ENCODE measurements at places on chromosomes 7 and 10. TPM values are rescaled to one million over a fixed set of nuclear protein-coding genes. Genes with fewer than 3 reads are reported as not detected.
A peak's percentile ranks its signal among the peaks of the same experiment; 100 is the strongest.

DNA sequence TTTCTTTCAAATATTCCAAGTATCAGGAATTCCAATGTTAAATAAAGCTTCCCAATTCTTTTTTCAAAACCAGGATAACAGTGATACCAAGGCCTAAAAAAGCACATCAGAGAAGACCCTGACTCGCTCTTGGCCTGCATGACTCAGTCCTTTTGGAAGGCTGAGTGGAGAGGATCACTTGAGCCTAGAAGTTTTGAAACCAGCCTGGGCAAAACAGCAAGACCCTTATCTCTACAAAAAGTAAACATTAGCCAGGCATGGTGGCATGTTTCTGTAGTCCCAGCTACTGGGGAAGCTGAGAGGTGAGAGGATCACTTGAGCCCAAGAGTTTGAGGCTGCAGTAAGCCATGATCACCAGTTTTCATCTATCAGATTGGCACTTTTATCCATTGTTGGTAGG, 18.7 kb downstream of the NFE2L3 start:
- no peak for DNase-seq

GRCh38 chr10:52644373-52645186, 128.0 kb downstream of the MBL2 start:
- DNase-seq: peak; percentile 97

- no peak for DNase-seq
Measured at GRCh38 chr10:7484456-7485243, 73.8 kb upstream of the SFMBT2 start.

GRCh38 chr7:118029826-118030422, 154.0 kb upstream of the LSM8 start:
- DNase-seq: no peak

DNA sequence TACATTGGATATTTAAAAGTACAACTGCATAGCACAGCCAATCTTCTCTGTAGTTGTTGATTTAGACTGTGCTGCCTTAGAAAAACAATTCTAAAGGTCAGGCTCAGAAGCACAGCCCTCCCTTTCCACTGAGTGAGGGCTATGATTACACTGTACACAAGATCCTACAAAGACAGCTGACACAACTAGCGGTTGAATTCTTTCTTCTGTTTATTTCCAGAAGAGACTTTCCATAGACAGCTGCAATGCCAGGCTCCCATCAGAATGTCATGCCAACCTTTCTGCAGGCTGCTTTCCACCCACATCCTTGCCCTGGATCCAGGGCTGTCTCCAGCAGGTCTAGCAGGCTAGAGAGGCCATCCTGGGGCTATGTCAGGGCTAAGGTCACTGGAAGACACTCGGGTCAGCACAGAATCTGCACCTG, 39.3 kb downstream of the FAM13C start:
- DNase-seq: no peak

DNA sequence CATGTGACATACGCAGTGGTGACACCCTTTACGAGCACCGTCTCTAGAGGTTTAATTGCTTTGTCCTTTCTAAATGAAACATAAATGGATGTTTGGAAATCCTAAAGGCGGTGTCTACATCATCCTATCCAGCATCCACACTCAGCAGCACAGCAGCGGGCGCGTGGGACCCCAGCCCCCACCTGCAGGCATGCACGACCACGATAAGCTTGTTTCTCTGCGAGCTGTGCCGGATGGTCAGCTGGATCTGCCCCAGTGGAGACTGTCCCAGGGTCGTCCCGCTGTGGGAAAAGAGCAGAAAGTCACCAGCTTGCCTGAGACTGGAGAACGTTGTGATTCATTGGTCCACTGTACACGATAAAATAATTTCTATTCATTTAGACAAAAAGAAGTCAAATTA, 34.2 kb upstream of the NCAPG2 start:
- no peak for DNase-seq

Gene COL17A1
- 1.6 TPM for total RNA-seq

DNA sequence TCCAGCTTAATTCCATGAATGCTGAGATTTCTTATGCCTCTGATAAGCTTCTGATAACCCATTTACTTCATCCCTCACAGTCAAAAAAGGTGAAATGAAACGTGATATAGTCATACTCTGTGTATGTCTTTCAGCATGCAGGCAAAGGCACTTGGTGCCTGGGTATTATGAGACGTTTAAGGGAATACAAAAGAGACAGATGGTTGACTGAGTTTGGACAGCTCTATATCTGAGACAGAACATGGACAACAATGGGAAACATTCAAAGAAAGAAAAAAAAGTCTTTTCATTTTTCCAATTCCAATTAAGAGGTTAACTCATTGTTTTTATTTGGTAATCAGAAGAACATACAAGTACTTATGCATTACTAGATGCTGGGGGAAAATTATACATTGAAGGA, 96.2 kb downstream of the PPP1R17 start:
- no peak for DNase-seq

DNA sequence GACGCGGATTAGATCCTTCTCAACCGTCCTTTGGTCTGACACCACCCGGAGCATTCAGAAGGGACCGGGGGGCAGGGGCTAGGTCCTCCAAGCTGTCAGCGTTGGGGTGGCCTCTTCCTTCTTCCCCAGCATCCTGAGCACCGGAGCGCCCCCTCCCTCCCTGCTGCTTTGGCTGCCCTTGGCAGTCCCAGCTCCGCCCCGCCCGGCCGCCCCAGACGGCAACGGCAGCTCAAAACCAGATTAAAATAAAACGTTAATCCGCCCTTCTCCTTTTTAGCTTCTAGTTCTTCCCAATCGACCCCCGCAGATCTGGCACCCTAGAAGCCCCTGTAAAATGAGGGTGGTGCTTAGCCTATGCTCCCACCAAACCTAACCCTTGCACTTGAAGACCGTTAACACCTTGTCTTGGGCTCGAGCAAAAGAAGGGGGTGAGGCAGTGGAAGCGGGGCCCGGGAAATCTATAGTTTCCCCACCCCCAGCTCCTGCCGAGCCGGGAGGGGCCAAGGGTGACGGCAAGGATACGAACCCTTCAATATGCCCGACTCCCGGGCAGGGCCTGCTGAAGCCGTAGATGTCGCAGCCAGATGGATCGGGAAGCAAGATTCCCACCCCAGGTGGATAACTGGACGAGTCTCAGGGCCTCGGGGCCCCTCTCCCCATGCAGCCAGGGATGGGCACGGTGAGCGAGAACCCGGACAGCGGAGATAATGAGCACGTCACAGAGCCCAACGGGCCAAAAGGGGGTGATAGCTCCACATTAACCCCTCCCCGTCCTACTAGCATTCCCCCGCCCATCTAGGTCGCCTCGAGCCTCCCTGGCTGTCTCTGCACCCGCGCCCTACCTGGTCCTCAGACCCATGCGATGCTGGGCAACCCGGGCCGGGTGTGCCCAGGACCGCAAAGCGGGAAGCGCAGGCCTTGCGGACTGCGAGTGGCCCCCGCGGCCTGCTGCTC, 169.7 kb downstream of the NRF1 start:
- peak; percentile 14 for DNase-seq

GRCh38 chr7:117157241-117158209, 165.3 kb downstream of the WNT2 start:
- DNase-seq: peak; percentile 93

GRCh38 chr10:119283387-119283786, 76.0 kb downstream of the GRK5 start:
- DNase-seq: no peak

Gene ALOX5
- total RNA-seq: 0.11 TPM

Gene CDK14
- total RNA-seq: 8.2 TPM

DNA sequence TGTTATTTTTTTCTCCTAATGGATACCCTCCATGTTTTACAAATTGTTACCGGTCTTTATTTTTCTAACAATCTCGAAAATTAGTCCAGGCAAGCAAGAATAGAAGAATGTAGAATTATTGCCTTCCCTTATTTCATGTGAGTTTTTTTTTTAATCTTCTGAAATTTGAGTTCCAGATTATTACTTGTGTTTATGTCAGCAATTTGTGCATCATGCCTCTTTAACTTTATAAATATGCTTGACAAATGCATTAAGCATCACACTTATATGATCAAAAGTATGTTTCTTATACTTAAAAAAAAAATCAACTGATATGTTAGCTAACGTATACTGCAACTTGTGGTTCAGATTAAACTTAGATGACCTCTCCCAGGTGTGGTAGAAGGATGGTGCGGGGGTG, 242.7 kb upstream of the VSTM2A start:
- DNase-seq: no peak

DNA sequence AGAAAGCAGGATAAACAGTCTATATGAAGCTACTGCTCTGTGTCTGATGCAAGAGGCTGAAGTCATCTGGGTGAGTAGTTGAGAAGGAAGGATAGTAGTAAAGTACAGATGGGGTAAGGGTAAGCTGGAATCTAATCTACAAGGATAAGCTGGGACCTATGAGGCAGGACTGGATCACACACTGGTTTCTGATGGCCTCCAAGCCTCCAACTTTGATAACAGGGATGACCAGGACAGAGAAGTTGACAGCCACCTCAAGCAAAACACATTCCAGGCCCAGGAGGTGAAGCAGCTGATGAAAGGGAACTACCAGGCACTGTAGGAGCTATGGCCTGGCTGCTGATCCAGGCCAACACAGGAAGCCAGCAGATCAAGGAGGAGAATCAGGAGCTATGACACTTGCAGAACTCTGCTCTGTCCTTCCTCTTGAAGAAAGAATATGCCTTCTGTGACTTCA, 278.1 kb upstream of the TMEM229A start:
- DNase-seq: no peak

- DNase-seq: no peak
Measured at GRCh38 chr7:131325179-131325840, 2.4 kb upstream of the MKLN1 start.

DNA sequence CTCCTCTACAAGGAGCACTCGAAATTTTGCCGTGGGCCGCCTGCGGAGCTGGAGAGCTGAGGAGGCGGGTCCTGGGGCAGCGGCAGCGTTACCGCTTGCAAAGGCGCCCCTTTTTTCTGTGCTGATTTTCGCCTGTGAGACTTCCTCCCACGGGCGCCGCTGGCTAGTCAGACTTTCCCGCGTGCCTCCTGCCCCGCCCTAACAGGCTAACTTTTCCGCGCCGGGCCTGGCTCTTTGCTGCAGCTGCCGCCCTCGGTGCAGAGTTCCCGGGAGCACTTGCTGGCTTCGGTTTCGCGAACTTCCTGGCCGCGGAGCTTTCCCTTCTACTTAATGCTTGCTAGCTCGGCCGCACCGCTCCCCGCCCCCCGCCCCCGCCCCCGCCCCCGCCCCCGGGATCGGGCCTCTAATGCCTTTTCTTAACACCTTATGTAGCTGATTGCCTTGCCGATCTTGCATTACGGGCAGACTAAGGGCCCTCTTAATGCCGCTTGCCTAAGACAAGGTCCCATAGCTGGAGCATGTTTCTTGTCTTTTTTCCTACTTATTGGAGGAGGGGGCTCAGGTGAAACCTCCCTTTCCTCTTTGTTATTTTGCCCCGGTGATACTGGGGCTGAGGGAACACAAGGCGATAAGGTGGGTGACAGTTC, 37.9 kb upstream of the RASGEF1A start:
- peak; percentile 54 for DNase-seq

- DNase-seq: peak; percentile 22
Measured at GRCh38 chr7:75920431-75921161, 5.6 kb downstream of the POR start.

GRCh38 chr10:129718548-129719414, 245.3 kb downstream of the EBF3 start:
- no peak for DNase-seq

- DNase-seq: no peak
Measured at GRCh38 chr7:49279891-49280290, 355.5 kb downstream of the CDC14C start.

Gene RAMP3
- total RNA-seq: not detected

DNA sequence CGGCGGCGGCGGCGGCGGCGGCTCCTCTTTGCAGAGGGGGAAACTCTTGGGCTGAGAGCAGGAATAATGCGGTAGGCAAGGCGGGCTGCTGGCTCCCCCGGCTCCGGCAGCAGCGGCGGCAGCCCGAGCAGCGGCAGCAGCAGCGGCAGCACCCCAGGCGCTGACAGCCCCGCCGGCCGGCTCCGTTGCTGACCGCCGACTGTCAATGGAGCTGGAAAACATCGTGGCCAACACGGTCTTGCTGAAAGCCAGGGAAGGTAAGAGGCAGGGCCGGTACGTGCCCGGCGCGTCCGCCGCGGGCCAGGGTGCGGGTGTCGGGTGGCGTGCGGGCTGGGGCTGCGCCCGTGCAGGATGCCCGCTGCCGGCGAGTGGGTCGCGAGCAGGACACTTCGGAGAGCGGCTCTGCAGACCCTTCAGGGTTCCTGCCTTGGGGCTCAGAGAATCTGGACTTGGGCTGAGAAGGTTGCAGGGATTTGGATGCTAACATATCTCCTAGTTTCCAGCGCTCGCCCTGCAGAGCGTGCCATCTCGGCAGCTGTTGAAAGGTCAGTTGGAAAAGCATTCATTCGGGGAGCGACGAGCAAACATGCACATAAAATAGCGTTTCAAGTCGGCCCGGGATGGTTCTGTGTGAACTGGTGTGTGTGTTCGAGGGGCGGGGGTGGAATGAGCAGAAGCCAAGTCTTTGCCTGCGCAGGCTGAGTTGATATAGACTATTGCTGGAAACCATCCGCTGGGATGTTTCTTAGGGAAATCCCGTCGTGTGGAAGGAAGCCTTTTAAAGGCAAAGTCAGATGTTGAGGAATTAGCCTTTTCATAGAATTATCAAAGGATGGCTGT, 562 bp downstream of the GRK5 start:
- DNase-seq: peak; percentile 39

Gene CALHM1
- total RNA-seq: not detected

GRCh38 chr10:116798859-116799258, 50.4 kb upstream of the ENO4 start:
- DNase-seq: no peak

Gene CPXM2
- not detected for total RNA-seq

GRCh38 chr7:156604311-156604710, 36.3 kb upstream of the RNF32 start:
- DNase-seq: no peak

- no peak for DNase-seq
Measured at GRCh38 chr7:129903935-129904334, 48.8 kb downstream of the UBE2H start.

Gene FEZF1
- not detected for total RNA-seq

Gene UCN3
- not detected for total RNA-seq

GRCh38 chr10:99930731-99931550, 78.8 kb downstream of the DNMBP start:
- DNase-seq: peak; percentile 77

Gene GSDME
- total RNA-seq: 12.0 TPM

- DNase-seq: no peak
Measured at GRCh38 chr10:132210766-132211165, 24.0 kb downstream of the DPYSL4 start.

DNA sequence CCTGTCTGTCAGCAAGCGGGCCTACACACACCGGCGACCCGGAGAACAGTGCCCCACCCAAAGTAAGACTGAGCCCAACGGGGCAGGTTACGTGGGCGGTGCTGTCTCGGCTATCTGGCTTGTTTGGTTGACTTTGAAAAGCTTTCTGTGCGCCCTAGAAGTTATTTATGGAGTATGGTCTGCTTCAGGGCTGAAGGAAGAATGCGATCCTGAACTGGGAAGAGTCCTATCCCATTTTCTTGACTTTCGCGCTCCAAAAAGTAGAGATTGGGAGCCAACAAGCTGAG, 1.5 kb downstream of the INA start:
- DNase-seq: no peak
